ENCODE measurements at places on chromosomes 11 and 22.

DNA sequence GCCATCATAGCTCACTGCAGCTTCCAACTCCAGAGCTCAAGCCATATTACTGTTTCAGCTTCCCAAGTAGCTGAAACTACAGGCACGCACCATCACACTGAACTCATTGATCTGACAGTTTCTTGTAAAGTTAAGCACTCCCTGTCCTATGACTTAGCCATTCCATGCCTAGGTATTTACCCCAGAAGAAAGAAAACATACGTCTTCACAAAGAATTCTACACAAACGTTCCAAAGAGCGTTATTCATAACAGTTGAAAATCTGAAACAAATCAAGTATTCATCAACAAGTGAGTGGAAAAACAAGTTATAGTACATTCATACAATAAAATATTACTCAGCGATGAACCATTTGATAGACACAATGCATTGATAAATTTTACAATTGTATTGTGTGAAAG lies 7.8 kb upstream of the NLRP10 start:
- no peak for DNase-seq

DNA sequence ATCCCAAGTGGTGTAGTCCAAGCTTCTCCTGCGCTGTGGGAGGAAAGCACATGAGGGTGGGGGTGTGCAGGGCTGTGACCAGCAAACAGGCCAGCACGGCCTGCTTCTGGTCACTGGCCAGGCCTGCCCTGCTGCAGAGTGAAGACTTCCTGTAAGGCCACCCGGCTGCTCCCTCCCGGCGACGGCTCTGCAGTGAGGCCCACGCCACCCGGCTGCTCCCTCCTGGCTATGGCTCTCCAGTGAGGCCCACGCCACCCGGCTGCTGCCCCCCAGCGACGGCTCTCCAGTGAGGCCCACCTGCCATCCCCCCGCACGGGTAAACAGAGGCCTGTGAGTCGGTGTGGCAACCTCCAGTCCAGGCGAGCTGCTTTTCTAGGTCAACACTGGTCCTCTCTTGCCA lies 31.4 kb upstream of the BRSK2 start:
- no peak for DNase-seq

GRCh38 chr11:29321293-29322132 lies 695.3 kb downstream of the KCNA4 start:
- DNase-seq = no peak

DNA sequence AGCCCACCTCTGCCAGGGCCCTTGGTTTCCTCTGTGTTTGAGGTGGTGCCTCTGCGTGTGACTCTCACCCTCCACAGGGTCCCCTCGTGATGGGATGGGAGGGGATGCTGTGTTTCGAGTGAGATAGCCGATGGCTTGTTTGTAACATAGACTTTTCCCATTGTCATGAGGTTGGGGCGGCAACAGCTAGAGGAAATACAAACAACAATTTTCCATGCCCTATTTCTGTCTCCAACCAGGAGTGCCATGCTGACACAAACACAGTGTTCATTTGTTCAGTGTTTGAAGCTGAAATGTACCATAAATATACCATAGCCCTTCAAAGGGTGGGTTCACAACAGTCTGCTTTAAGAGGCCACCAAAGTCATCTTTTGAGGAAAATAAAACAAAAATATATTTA lies 19.5 kb upstream of the NAV2 start:
- DNase-seq = no peak

- DNase-seq = no peak
Observed at GRCh38 chr11:62116451-62116850, 7.4 kb upstream of the INCENP start.

GRCh38 chr11:28922386-28922981 lies 814.3 kb downstream of the METTL15 start:
- no peak for DNase-seq
